Fibroblast of villous mesenchyme (primary cell): ENCODE measurements at places on chromosomes 6 and 20. TPM values are rescaled to one million over a fixed set of nuclear protein-coding genes. Genes with fewer than 3 reads are reported as not detected.

Gene LY6G6F
- total RNA-seq = not detected in 2 replicates

Gene HLA-DQA2
- not detected in 2 replicates for total RNA-seq

GRCh38 chr6:125014661-125014957, 52.4 kb downstream of the RNF217 start:
- no peak for DNase-seq

DNA sequence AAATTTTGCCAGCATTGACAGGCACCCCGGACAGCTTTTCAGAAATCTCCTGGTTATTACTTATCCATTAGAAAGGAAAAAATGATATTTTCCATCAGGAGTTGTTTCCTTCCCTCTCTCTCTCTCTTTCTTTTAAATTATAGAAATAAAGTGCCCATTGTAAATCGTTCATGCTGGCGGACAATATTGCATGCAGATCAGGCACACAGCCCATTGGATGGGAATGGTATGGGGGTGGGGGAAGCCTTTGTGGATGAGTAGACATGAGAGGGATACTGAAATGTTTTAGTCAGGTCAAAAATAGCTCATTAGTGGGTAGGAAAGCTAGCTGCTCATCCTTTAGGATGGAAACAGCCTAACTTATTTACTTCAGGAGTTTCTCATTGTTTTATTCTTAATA, 764.9 kb upstream of the MMS22L start:
- DNase-seq = no peak
